Chondrocyte (in vitro differentiated cells): ENCODE measurements at places on chromosomes 1 and 21. TPM values are rescaled to one million over a fixed set of nuclear protein-coding genes. Genes with fewer than 3 reads are reported as not detected.

DNA sequence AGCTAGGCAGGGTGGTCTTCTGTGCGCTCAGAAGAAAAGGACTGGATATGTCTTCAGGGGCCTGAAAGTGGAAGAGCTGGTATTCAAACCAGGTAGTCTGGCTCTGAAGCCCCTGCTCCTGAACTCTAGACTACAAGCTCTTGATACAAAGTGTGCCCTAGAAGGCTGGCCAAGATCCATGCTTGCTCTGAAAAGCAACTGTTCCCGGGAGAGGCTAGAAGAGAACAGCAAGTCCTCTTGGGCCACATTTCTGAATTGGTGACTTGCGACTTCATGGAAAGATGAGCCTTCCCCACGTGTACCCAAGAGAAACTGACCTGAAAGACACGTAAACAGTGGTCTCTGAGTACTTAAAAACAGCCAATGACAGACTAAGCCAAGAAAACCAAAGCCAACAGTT lies 123.3 kb upstream of the GRIK3 start:
- DNase-seq = no peak

GRCh38 chr1:60890664-60891063 lies 191.7 kb upstream of the NFIA start:
- no peak for DNase-seq

- no peak for DNase-seq
Observed at GRCh38 chr1:215360758-215361157, 206.3 kb upstream of the KCTD3 start.

DNA sequence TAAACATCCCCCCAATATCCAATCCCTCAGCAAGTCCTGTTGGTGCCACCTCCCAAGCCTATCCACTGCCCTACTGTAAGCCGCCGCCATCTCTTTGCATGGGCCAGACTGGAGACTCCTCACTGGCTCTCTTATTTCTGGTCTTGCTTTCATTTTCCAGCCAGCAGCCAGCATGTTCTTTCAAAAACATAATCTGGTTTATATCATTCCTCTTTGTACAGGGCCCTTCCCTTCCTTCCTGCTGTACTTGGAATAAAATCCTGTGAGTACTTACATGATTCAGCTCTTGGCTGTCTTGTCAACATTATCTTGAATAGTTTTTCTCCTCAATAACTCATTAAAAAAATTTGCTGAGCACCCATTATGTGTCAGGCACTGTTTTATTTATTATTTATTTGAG lies 28.2 kb downstream of the TLR5 start:
- no peak for DNase-seq

- no peak for DNase-seq
Observed at GRCh38 chr1:50940291-50940690, 19.8 kb downstream of the FAF1 start.

DNA sequence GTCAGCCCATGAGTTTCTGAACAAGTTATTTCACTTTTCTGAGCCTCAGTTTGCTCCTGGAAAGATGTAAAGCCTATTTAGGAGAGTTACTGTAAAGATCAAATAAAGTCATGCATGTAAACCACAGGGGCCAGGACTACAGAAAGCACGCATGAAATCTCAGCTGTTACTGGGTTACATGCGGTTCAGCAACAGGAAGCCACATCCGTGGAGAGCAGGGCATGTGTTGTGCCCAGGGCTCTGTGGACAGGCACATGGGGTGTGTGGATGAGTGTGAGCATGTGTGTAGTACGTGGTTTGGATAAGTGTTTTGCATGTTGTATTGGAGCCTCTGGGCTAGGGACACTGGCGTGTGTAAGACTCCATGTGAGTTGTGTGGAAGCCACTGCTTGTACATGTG lies 2.2 kb upstream of the EPHA2 start:
- no peak for DNase-seq

- DNase-seq = no peak
Observed at GRCh38 chr1:22633697-22634463, 2.5 kb upstream of the C1QA start.

GRCh38 chr1:152942161-152942560 lies 4.8 kb upstream of the SPRR5 start:
- DNase-seq = no peak

- DNase-seq = no peak
Observed at GRCh38 chr1:159090286-159091179, 14.0 kb upstream of the AIM2 start.

GRCh38 chr1:104235141-104235540 lies 485.4 kb downstream of the AMY1C start:
- DNase-seq = no peak

- no peak for DNase-seq
Observed at GRCh38 chr1:84998642-84999280, 1.8 kb upstream of the MCOLN2 start.

DNA sequence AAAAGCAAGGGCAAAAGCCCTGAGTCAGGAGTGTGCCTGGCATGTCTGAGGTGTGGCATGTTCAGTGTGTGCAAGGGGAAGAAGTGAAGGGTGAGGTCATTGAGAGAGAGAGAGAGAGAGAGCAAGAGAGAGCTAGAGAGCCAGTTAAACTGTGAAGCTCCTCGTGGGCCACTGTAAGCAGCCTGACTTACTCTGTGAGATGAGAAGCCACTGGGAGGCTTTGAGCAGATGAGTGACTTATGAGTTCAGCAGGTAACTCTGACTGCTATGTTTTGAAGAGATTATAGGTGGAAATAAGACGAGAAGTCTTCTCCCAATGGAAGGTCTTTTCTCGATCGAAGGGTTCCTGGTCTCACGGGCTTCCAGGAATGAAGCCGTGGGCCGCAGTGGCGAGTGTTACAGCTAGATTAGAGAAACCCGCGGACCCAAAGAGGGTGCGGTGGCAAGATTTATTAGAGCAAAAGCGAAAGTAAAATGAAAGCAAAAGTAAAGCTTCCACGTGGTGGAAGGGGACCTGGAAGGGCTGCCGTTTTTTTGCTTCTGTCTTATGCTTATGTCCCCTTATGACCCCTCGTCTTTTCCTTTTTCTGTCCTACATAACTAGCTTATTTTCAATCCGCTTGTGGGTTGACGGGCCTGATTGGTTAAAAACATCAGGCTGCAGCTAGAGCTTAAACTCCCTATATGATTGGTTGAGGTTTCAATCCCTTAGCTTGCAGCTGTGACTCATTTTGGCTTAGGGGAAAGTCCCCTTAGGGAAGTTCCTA lies 323.1 kb upstream of the FAM78B start:
- no peak for DNase-seq

- no peak for DNase-seq
Observed at GRCh38 chr21:41926117-41926806, 27.6 kb downstream of the C2CD2 start.

GRCh38 chr1:94025383-94026340 lies 95.3 kb downstream of the ABCA4 start:
- DNase-seq = no peak

GRCh38 chr1:107172450-107173170 lies 31.8 kb downstream of the NTNG1 start:
- no peak for DNase-seq

DNA sequence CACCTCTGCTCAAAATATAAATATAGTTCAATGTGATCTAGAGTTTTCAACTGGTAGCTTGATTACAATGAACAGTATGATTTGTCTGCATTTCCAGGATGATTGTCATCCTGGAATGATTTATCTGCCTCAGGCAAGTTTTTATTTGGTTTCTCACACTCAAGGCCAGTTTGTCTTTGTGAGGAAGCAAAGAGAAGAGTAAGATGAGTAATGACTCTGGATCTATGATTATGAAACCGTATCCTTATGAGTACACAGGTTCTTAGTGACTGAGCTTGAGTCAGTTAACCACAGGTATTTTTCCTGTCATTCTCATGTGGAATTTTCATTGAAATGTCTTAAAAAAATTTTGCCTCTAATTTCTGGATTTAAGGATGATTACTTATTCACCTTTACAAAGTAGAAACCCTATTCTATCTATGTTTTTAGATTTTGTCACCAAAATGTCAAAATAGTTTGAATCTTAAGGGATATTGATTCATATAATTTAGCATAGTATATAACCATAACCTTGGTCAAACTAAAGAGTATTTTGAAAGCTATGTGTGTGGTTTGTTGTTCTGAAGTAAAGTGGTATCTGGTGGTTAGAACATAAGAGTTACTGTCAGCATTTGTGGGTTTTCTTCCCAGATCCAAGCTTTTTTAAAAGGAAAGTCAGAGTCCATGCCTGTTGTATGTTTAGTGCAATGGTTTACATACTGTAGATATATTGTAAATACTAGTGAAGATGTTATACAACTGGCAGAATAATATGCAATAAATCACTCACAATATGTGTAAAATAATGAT lies 145.0 kb downstream of the RASAL2 start:
- no peak for DNase-seq

- no peak for DNase-seq
Observed at GRCh38 chr1:179230251-179230650, 774 bp upstream of the ABL2 start.

- no peak for DNase-seq
Observed at GRCh38 chr1:5951846-5952410, 40.3 kb downstream of the NPHP4 start.

GRCh38 chr1:204370176-204370575 lies 10.4 kb upstream of the PLEKHA6 start:
- no peak for DNase-seq

DNA sequence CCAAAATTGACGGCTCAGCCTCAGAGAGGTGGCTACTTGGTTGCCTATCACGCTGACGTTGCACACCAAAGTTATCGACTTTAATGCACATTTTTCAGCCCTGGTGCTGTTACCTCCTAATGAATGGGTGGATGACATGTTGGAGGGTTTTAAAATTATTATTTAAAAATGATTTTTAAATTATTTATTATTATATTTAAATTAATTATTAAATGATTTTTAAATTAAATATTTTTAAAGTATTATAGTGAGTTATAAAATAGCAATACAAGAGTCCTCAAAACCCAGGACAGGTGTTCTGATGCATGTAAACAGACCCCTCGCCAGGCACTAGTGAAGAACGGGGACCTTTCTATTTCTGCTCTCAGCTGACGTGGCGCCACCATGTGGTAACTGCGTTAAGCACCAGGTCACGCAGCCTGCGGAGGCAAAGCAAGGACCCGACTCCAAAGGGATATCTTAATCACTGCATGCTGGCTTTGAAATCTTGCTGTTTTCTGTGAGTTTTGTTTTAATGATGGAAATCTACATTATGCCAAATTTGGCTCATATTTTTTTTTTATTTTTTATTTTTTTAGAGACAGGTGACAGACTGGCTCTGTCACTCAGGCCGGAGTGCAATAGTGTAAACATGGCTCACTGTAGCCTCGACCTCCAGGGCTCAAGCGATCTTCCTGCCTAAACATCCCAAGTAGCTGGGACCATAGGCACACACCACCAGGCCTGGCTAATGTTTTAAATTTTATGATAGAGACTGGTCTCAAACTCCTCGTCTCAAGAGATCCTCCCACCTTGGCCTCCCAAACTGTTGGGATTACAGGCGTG lies 22.6 kb downstream of the CASP9 start:
- DNase-seq = no peak

DNA sequence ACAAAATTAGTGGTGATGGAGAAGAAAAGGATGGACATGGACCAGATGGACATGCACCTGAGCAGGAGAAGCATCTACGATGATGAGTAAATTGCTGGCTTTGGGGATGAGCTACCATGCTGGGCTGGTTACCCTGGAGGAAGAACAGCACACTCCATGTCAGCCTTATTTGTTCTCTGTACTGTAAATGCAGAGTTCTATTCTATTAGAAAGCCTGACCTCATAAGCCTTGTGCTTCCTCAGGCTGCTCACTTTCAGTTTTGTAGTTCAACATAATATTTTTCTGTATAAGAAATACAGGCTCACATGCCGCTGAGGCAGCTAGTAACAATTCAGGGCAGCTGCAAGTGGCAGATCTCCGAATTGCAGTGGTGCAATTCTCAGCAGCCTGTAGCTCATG lies 249.6 kb downstream of the PLA2G4A start:
- DNase-seq = no peak

DNA sequence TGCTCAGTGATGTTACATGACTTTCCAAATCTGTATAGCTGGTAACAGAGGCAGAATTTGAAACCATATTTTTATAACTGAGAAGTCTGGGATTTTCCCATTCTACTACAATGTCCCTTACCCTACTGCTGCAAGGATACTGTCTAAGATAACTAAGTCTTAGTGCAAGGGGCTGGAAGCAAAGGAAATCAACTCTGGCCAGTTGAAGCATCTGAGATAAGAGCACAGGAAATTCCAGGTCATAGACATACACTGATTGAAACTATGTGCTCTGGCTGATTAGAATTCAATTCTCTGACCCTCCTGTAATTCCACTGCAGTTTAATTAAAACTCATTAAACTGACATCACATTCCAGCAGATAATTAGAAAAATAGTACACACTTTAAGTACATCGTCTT lies 267.7 kb upstream of the C1orf87 start:
- DNase-seq = no peak

DNA sequence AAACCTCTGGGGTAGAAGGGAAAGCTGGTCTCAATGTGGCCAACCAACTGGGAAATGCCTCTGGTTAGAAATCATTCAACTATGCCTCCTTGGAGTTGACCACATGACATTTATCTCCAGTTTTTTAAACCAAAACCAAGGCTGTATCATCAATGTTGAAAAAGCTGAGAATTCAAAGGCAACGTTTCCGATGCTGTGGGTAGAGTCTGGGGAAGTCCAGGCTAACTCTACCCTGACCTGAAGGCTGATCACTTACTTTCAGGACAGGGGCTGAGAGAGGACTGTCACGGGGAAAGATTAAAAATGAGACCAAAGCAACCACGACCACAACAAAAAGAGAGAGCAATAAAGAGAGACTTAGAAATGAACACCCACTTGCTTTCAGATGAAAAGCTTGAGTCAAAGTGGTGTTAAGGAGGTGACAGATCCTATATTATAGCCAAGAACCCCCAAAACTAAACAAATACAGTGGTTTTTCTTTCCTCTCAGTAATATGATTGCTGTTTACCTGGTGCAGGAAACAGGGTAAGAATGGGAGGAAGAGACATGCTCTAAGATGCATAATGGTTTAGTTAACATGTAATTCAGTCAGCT lies 90.8 kb upstream of the TNFSF4 start:
- DNase-seq = no peak

- DNase-seq = no peak
Observed at GRCh38 chr1:198638894-198639635, at the start of gene PTPRC. Gene PTPRC, plus strand, starts transcription at chr1:198639040. Its CDS starts 229 bp downstream, at chr1:198639269.

GRCh38 chr1:248923352-248924338 lies 17.6 kb downstream of the PGBD2 start:
- no peak for DNase-seq

DNA sequence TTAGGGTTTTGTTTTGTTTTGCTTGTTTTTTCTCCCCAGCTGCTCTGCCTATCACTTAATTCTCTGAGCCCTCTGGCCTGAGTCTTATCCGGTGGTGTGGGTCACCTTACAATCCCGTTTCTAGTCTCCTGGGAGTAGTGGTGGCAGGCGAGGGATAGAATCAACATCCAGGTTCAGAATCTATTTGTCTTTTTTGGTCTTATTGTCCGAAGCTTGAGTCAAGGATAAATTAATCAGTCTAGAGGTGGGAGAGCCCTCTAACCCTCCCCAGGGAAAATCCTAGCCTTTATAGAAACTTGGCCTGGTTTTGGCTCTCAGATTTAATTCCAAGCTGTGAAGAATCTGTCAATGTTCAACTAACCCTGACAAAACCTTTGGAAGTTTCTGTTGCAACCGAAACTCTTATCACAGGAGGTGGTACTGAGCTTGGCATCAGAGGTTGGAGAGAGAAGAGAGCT lies 246.3 kb downstream of the FGGY start:
- DNase-seq = no peak

RNF186 gene
- not detected in 3 replicates for total RNA-seq

TTC34 gene
- 0.60 to 1.8 TPM (median 0.67 TPM) in 3 replicates for total RNA-seq

C1orf185 gene
- not detected in 3 replicates for total RNA-seq

GREM2 gene
- 0.05 to 0.53 TPM (median 0.13 TPM) in 3 replicates for total RNA-seq

CDC42 gene
- 250 to 272 TPM (median 259 TPM) in 3 replicates for total RNA-seq

DNASE2B gene
- not detected in 3 replicates for total RNA-seq

CFHR2 gene
- total RNA-seq = not detected in 3 replicates

SYT2 gene
- total RNA-seq = 0.07 TPM in 1 of 3 replicates, not detected in the others

SPRR4 gene
- not detected in 3 replicates for total RNA-seq
